Fibroblast of the aortic adventitia (primary cell): ENCODE measurements at places on chromosomes 12 and 14. TPM values are rescaled to one million over a fixed set of nuclear protein-coding genes. Genes with fewer than 3 reads are reported as not detected.

GRCh38 chr14:78902010-78902623, 731.9 kb downstream of the NRXN3 start:
- peak; percentile 37 for DNase-seq

The TUBA1B gene
- 159 and 2,451 TPM in 2 replicates for total RNA-seq

DNA sequence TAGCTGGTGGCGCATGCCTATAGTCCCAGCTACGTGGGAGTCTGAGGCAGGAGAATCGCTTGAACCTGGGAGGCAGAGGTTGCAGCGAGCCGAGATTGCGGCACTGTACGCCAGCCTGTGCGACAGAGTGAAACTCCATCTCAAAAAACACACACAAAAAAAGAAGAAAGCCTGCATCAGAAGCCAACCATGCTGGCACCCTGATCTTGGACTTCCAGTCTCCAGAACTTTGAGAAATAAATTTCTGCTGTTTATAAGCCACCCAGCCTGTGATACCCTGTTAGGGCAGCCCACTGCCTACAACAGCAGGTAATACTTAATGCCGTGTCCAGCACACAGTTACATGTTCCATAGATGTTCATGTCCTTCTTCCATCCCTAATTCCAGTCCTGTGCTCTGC, 62.7 kb downstream of the NDUFA12 start:
- DNase-seq, result no peak

DNA sequence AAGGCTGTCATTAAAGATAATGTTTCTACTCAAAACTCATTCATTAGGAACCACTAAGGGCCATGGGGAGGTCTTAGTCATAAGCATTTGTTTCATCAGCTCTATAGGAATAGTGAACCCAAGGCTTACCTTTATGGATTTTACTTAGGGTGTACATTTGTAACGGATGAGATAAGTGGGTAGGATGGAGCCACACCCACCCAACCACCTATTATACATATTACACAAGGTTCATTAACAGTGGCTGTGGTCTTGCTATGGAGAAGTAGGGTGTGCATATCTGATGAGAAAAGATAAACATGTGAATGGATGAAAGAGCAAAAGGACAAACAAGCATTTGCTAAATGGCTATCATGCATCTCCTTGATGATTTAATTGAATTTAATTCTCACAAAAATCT, 39.6 kb upstream of the ITPR2 start:
- DNase-seq, result no peak

- DNase-seq, result peak; percentile 74
These were observed 349.8 kb downstream of the ZFP36L1 start for GRCh38 chr14:68442828-68443629.

DNA sequence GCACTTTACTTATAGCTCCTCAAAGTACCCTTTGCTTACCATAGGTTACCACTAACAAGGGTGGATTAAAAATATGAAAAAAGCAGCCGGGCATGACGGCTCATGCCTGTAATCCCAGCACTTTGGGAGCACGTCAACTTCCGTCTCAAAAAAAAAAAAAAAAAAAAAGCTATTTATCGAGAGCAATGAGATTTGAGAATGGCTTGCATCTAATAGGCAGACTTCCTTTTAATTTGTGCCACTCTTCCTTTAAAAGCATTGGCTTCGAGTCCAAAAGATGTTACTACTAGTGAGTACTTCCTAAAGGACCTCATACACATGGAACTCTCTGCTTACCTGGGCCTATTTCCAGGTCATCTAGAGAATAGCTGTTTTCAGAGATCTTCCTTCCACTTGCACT, 38.5 kb upstream of the CERS5 start:
- no peak for DNase-seq

DNA sequence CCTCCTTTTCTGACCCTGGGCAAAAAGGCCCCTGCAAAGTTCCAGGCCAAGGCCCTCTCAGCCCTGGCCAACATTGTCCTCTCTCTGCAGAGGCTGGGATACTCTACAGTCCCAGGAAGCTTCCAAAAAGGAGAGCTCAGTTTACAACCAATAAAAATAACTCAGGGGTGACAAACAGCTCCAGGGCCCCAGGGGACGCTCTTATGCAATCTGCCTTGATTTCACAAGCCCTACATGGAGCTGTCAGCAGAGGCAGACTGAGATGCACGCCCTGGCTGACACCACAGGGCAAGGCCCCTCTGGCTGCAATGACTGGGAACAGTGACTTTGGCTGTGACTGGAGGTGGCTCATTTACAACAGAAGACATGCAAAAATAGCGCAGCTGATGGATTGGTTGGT, 129.0 kb upstream of the MED13L start:
- DNase-seq, result peak; percentile 83
